ENCODE measurements at places on chromosomes 16 and 17.

DNA sequence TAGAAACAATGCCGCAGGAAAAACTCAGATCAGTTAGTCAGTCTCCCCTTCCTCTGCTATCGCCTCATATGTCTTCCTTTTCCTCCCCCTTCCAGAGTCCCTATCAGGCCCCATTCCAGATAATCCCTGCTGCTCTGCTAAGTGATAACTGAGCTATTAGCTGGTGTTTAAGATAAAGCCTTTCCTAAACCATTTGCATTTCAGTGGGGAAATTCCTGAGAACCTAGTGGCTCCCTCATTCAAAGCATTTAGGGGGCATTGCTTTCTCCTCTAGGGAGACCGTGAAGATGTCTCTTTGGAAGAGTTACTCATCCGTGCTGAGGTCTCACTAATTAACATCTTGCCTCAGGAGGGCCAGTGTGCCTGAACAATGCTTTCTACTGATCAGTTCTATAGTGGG lies 401.6 kb downstream of the NPIPA7 start:
- no peak for DNase-seq

DNA sequence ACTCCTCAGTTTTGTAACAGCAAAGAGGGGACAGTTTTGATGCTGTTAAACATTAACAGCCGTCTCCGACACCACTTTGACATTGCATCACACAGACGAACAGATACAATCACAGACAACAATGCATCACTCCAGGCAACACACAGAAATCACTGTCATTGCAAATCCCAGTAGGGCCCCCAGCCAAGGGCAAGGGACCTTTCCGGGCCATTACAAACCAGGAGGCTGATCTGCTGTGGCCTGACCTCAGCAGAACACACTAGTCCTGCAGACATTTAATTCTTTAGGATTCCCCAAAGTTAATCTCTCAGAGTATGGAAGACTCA lies 136.2 kb upstream of the RCVRN start:
- no peak for DNase-seq

GRCh38 chr17:18006495-18007239 lies 32.3 kb downstream of the ATPAF2 start:
- DNase-seq: no peak

- DNase-seq: peak; percentile 74
These were observed at the start of gene TRAF4 for GRCh38 chr17:28743243-28744103. Gene TRAF4 (plus strand): TSS chr17:28744011. CDS start chr17:28744113, 102 bp downstream.

GRCh38 chr16:17724242-17724898 lies 253.6 kb upstream of the XYLT1 start:
- peak; percentile 23 for DNase-seq

GRCh38 chr16:72256398-72257066 lies 84.6 kb upstream of the PMFBP1 start:
- DNase-seq: peak; percentile 15

GRCh38 chr16:52114379-52114778 lies 432.6 kb downstream of the TOX3 start:
- no peak for DNase-seq

DNA sequence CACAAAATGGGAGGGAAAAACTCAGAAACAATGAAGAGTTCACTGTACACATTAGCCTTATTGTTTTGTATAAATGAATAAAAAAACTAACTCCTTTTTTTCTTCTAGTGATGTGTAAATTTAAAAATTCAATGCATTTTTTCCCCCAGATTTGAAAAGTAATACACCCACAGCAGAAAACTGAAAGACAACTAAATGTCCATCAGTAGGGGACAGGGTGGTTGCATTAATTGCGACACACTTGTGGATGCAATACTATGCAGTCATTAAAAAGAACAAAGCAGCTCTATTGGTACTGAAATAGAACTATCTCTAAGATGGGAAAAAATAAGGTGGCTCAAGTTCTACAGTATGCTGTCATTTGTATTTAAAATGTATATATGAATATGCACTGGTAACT lies 13.7 kb upstream of the WIPI1 start:
- no peak for DNase-seq

GRCh38 chr16:58426966-58427365 lies 34.7 kb downstream of the GINS3 start:
- DNase-seq: no peak

DNA sequence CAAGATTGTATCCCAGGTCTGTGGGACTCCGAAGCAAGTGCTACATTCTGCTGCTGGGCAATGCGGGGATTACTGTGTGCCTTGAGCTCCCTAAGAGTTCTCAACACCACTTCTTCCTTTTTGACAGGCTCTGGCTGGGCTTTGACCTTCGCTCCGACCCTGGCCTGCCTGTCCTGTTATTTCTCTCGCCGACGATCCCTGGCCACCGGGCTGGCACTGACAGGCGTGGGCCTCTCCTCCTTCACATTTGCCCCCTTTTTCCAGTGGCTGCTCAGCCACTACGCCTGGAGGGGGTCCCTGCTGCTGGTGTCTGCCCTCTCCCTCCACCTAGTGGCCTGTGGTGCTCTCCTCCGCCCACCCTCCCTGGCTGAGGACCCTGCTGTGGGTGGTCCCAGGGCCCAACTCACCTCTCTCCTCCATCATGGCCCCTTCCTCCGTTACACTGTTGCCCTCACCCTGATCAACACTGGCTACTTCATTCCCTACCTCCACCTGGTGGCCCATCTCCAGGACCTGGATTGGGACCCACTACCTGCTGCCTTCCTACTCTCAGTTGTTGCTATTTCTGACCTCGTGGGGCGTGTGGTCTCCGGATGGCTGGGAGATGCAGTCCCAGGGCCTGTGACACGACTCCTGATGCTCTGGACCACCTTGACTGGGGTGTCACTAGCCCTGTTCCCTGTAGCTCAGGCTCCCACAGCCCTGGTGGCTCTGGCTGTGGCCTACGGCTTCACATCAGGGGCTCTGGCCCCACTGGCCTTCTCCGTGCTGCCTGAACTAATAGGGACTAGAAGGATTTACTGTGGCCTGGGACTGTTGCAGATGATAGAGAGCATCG lies 2.4 kb downstream of the SLC16A13 start:
- no peak for DNase-seq

DNA sequence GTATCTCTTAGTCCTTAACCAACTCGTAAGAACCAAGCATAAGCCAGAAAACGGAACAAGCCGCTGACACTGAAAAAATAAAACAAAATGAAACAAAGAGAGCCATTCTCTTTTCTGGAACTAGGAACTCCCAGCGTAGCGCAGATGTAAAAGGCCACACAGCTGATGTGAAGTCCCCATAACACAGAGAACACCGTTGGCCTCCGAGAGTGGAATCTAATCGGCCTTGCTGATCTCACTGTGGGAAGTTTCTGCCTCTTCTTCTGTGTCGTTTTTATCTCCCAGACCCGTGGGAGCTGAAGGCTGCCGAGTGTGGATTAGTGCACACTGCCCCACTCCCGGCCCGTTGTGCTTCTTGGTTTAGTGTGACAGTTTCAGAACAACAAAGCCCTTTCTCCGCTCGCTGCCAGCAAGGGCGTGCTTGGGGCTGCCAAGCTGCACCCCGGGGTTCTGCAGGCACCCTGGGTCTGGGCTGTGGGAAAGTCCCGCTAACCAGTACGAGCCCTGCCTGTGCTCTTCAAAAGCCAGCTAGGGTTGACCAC lies 21.7 kb downstream of the TTYH2 start:
- DNase-seq: no peak

DNA sequence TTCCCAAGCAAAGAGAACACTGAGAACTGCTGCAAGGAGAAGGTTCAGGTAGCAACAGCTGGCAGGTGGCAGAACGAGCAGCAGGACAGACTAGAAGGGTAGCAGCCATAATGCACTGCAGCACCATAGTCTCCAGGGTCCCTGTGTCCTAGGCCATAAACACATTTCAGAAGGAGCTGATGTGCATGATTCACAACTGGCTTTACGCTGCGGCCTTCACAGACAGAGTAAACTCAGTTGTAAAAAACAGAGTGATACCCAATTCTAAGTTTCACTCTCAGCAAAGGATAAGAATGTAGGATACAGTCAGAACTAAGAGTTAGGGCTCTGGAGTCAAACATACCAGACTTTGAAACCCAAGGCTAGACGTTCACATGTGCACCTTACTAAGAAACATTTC lies 24.4 kb downstream of the ARHGAP17 start:
- no peak for DNase-seq

DNA sequence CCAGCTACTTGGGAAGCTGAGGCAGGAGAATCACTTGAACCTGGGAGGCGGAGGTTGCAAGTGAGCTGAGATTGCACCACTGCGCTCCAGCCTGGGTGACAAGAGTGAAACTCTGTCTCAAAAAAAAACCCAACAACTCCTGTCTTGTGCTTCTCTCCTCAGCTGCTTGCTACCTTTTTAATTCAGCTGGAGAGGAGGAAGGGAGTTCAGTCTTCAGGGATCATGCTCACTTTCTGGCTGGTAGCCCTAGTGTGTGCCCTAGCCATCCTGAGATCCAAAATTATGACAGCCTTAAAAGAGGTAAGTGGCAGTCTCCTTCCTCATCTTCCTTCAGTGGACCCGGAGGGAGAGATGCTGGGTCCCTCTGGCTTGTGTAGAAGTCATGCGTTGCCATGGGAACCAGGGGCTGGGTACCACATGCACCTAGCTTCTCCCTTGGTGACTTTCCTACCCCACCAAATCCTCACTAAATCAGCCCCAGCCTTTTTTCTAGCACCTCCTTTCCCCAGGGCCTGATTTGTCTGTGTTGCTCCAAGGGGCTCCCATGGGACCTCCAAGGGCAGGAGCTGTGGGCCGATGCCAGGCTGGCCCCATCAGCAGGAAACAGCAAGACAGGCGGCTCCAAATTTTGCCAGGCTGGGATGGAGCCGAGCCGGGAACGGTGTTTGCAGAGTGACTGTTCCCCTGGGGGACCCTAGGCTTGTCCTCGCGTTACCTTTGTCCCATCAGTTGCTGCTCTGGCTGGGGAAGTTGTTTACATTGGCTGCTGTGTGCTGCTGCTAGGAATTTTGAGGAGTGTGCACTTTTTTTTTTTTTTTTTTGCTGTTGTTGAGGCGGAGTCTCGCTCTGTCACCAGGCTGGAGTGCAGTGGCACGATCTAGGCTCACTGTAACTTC lies 65.2 kb downstream of the ABCC1 start:
- DNase-seq: no peak

DNA sequence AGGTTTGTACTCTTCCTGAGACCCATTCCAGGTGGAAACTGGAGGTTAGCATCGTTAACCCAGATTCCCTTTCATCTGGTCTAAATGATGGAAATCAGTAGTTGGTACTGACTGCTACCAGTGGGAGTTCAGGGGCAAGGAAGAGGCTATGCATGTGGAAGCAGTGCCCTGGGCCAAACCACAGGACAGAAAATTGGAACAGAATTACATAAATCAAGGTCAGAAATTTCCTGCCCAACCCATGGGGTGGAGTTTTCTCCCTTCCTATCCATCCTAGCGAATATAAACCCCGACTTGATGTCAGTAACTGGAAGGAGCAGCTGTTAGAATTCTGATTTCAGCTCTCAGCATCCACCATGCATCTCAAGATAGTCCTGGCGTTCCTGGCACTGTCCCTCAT lies at the start of gene AOC2:
Gene AOC2 (plus strand): TSS at position 310 of the 400 bp plus-strand sequence. CDS start 47 bp downstream, at position 357.
- DNase-seq: no peak

DNA sequence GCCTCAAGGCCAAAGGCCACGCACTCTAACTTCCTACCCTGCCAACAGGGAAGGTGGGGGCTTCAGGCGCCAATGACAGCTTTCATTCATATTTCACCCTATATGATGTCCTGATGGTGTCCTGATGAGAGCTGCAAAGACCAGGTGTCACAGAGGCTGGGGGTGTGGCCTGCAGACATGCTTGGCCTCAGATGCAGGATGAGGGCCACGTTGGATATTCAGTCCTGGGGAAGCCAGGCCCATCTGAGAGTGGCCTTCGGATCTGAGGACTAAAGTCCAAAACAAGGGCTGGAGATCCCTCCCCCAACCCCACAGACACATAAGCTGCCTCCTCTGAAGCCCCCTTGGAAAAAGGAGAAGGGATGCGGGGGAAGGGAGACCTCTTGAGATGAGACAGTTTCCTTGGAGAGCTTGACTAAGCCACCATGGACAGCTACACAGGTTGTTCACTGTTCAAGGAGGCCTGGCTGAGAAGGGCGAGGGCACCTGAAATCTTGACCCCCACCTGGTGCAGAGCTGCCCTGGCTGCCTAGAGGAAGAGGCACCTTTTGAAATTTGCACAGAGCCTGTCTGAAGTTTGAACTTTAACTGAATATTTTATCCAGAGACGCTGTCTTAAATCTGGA lies 24.3 kb upstream of the GSG1L start:
- DNase-seq: no peak

- no peak for DNase-seq
These were observed 191.6 kb downstream of the WWOX start for GRCh38 chr16:78290872-78291591.

GRCh38 chr17:50328363-50329325 lies 17.3 kb upstream of the XYLT2 start:
- no peak for DNase-seq

DNA sequence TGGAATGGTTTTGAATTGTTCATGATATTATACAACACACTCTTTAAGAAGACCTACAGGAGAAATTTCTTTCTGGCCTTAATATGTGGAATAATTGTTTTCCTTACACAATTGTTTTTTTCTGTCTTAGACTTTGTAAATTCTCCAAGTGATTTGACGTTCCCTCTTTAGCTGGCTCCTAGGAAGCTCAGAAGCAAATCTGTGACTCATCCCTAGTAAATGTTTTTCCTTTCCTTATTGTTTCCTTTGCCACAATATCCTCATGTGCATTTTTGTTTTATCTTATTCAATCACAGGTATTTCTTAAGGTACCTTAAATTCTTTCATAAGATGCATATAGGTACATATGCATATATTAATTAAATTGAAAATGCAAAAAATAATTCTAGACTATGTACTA lies 13.5 kb downstream of the KIAA0753 start:
- no peak for DNase-seq

DNA sequence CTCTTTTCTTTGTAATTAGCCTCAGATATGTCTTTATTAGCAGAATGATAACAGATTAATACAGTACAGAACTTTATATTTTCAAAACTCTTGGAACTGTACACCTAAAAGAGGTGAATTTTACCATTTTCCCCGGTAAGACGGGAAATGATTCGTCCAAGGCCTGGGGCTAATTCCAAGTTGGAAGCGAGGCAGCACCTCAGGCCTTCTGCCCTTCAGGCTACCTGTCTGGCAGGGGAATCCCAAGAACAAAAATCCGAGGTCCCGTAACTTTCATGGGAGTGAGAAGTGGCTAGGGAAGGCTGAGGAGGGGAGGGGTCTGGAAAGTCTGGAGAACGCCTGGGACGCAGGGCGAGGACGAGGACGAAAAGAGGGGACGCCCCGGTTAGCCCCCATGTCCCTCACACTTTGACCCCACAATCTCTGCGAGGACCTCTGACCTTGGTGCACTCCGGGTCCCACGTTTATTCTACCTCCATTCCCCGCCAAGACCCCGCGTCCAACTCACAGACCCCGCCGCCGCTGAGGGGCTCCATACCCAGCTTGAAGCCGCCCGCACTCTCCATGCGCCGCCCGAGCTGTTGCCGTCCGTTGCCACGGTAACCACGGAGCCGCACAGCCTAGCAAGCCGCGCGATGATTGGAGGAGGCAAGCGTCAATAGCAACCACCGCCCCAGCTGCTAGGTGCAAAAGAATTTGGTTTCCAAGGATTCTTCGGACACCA lies at the start of gene HYDIN:
Gene HYDIN (minus strand): TSS at position 601 of the 724 bp plus-strand sequence. CDS start 43,827 bp downstream, outside the sequence.
- DNase-seq: no peak

- DNase-seq: no peak
These were observed 52.6 kb downstream of the ZFHX3 start for GRCh38 chr16:72995151-72995881.

GRCh38 chr17:30292286-30292858 lies 628 bp upstream of the BLMH start:
- DNase-seq: no peak
